ENCODE measurements at places on chromosomes 13 and 19. TPM values are rescaled to one million over a fixed set of nuclear protein-coding genes. Genes with fewer than 3 reads are reported as not detected.

DNA sequence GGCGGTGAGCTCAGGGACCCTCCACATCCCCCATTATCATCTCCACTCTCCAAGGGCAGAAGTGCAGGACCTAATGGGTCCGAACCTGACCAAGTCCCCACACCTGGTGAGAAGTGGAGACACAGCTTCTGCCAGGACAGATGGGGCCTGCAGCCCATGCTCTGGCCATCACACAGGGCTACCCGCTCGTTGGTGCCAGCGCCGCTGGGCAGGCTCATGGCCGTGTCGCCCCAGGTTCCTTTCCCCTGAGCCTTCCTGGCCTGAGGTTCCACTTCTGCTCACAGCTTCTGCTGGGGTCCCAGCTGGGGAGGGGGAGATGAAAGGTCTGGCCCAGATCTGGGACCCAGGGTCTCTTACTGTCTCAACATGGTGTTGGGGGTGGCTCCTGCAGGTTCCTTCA is 48.4 kb upstream of the KCTD15 start:
- H3K27me3 ChIP-seq = peaks cover 21% of the 10 kb centered on the region
- H3K36me3 ChIP-seq = no peaks in the 10 kb centered on the region
- H3K4me3 ChIP-seq = no peak overlapping the region
- H3K4me1 ChIP-seq = no peaks in the 10 kb centered on the region

GRCh38 chr13:51202477-51203046 is 19.6 kb upstream of the FAM124A start:
- H3K27ac ChIP-seq = no peak overlapping the region
- no peaks in the 10 kb centered on the region for H3K4me1 ChIP-seq
- peaks cover 18% of the 10 kb centered on the region for H3K27me3 ChIP-seq
- DNase-seq = no peak
- no peak overlapping the region for H3K4me3 ChIP-seq

DNA sequence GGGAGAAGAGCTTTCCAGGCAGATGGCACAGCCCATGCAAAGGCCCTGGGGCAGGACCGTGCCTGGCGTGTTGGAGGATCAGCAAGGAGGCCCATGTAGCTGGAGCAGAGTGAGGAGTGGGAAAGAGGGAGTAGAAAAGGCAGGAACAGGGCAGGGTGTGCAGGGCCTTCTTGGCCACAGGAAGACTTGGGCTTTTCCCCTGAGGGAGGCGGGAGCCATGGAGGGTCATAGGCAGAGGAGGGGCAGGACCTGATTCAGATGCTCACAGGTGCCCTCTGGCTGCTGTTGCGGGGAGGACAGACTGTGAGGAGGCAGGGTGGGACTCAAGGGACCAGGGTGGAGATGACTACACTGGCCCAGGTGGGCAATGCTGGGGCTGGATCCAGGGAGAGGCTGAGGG is 13.8 kb upstream of the PTPRS start:
- peaks cover 6% of the 10 kb centered on the region for H3K4me1 ChIP-seq
- H3K4me3 ChIP-seq = no peak overlapping the region
- H3K36me3 ChIP-seq = no peaks in the 10 kb centered on the region
- H3K27ac ChIP-seq = no peak overlapping the region
- DNase-seq = no peak

DNA sequence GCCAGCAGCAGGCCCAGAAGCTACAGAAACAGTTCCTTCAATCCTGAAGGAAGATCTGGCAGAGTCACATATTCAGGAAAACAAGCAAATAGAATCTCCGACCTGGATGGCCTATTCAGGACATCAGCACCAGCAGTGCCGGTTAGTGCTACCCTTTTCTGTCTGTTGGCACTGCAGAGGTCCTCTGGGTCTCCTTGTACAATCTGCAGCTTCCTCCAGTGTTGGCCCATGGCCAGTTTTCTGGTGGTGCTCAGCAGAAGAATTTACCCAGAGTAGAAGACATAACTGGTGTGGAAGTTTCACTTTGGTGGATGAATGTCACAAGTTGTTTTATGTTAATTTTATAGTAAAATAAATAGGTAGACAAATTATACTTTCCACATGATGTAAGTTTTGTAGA is 498.1 kb downstream of the COG6 start:
- no peaks in the 10 kb centered on the region for H3K27me3 ChIP-seq
- peaks cover 12% of the 10 kb centered on the region for H3K4me1 ChIP-seq
- no peak for DNase-seq
- H3K27ac ChIP-seq = no peak overlapping the region

Gene LIM2
- total RNA-seq = not detected

Measured in type B pancreatic cell (in vitro differentiated cells).